ENCODE measurements at places on chromosomes 6 and 20. TPM values are rescaled to one million over a fixed set of nuclear protein-coding genes. Genes with fewer than 3 reads are reported as not detected.

Gene IL20RA
- not detected for total RNA-seq

Gene SDCBP2
- 6.7 TPM for total RNA-seq

Gene TSBP1
- not detected for total RNA-seq

Gene MYLK4
- 1.6 TPM for total RNA-seq

Gene AKAP7
- 11.0 TPM for total RNA-seq

Gene METTL24
- total RNA-seq, result not detected

Gene HLA-DOB
- total RNA-seq, result 3.0 TPM

Gene ECT2L
- 0.39 TPM for total RNA-seq

Gene TULP1
- not detected for total RNA-seq

Gene LSM14B
- total RNA-seq, result 26.3 TPM

Gene ME1
- total RNA-seq, result 9.0 TPM

Gene KCNQ5
- total RNA-seq, result 0.43 TPM

Gene DPPA5
- not detected for total RNA-seq

Gene MCHR2
- not detected for total RNA-seq

Gene OR2J2
- not detected for total RNA-seq

Gene NKAIN4
- not detected for total RNA-seq

Gene TFAP2D
- total RNA-seq, result not detected

Gene STMND1
- total RNA-seq, result not detected

Gene PRSS35
- total RNA-seq, result 0.11 TPM

Gene SLPI
- total RNA-seq, result not detected

Gene RAB22A
- total RNA-seq, result 30.4 TPM

Gene TRAPPC3L
- not detected for total RNA-seq

Gene MRPS10
- total RNA-seq, result 35.5 TPM

Gene BFSP1
- 7.5 TPM for total RNA-seq

Gene IL17F
- not detected for total RNA-seq

Gene KLHDC3
- 147 TPM for total RNA-seq

Gene KIF25
- total RNA-seq, result not detected

Gene PKIG
- 16.4 TPM for total RNA-seq

Gene OR12D2
- total RNA-seq, result not detected

Gene KCNB1
- total RNA-seq, result not detected

Gene MCCD1
- total RNA-seq, result not detected

Gene THEMIS
- total RNA-seq, result not detected

Gene GABRR1
- total RNA-seq, result not detected

Gene TMEM244
- total RNA-seq, result not detected

Gene BPIFB4
- total RNA-seq, result not detected

Gene DSE
- total RNA-seq, result 84.7 TPM

Gene MAP1LC3A
- 43.6 TPM for total RNA-seq

Gene RPS10
- 2,285 TPM for total RNA-seq

All from placental epithelial cell (primary cell).